ENCODE measurements at places on chromosomes 7 and 10. TPM values are rescaled to one million over a fixed set of nuclear protein-coding genes. Genes with fewer than 3 reads are reported as not detected.

The TRIM50 gene
- 0.18 TPM for polyA plus RNA-seq

The MMP21 gene
- 0.19 TPM for polyA plus RNA-seq

DNA sequence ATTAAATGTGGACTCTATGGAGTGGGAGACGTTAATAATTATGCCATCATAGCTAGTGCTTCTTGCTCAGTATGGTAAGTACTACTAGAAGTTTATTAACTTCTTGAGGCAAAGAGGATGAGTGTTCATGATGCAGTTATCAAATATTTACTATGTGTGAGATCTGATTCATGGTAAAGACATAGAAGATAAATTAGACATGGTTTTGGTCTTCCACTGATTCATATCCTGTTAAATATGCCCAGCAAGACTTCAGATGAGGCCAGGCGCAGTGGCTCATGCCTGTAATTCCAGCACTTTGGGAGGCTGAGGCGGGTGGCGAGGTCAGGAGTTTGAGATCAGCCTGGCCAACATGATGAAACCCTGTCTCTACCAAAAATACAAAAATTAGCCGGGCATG is 547.1 kb upstream of the ANKRD30A start:
- DNase-seq, result no peak

DNA sequence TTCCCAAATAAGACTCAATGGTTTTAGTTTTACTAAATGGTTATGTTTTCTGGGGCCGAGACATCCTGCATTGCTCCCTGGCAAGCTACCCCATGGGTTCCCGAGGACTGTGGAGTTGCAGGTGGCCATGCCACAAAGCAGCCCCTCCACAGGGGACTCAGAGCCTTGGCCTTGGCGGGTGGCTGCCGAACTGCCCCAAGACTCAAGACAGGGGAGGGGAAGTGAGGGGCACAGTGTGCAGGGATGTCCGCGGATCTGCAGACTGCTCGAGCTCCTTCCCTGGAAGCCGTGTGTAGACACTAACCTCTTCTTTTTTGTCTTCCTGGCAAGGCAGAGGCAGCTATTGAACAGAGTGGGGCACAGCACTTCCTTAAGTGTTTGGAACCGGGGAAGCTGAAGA is 154.6 kb downstream of the EBF3 start:
- DNase-seq, result no peak

The LLCFC1 gene
- not detected for polyA plus RNA-seq

DNA sequence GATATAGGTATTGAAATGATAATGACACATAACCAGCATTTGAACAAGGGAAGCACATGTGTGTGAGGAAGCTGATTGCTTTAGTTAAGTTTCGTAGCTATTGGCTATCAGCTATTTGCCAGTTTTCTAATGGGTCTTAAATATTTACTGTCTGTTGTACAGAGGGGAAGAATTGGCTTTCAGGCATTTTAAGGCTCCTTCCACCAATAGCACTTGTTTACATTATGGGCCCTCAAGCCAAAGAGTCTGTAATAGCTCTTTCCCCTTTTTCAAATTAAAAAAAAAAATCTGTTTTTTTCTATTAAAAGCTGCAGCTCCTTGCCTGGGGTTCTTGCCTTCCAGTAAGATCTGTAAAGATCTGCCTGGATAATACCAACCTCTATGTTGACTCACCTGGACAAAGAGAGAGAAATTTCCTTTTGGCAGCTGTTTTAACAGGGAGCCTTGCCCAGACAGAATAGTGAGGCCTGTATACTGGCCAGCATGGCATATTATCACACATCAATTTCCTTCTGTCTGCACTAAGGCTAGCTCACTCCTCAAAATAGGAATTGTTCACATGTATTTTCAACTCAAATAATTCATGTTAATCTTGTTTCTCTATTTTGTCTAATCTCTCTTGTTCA is 104.7 kb upstream of the LRGUK start:
- DNase-seq, result no peak

DNA sequence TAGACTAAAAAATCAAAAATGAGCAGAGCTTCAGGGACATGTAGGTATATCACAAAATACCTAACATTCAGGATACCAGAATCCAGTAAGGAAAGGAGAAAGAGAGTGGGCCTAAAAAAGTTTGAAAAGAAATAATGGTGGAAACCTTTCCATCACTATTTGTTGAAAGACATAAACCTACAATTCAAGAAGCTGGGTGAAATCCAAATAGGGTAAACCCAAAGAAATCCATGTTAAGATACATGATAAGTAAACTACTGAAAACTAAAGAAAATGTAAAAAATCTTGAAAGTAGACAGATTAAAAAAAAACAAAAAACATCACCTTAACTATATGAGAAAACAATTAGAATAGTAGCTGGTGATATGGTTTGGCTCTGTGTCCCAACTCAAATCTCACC is 76.7 kb upstream of the COMTD1 start:
- DNase-seq, result no peak
